ENCODE measurements at places on chromosomes 7 and 10.
A peak's percentile ranks its signal among the peaks of the same experiment; 100 is the strongest.

GRCh38 chr7:132255115-132255797 is 321.0 kb downstream of the PLXNA4 start:
- no peak for DNase-seq

DNA sequence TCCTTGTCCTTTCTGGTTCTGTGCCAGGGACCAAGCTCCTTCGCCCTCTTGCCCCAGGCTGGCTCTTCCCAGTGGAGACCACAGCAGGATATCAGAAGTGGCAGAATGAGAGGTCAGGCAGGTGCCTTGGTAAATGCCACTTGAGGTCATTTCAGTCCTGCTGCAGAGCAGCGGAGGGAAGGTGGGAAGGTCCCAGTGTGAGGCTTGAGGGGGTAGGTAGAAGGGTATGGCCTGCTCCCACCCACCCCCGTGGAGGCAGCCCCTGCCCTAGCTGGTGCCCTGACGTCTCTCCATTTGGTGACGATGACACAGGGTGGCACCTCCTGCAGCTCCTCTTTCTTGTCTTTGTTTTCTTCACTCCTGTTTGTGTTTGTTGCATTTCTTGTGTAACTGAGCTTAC is 538.8 kb downstream of the TCERG1L start:
- DNase-seq = no peak

DNA sequence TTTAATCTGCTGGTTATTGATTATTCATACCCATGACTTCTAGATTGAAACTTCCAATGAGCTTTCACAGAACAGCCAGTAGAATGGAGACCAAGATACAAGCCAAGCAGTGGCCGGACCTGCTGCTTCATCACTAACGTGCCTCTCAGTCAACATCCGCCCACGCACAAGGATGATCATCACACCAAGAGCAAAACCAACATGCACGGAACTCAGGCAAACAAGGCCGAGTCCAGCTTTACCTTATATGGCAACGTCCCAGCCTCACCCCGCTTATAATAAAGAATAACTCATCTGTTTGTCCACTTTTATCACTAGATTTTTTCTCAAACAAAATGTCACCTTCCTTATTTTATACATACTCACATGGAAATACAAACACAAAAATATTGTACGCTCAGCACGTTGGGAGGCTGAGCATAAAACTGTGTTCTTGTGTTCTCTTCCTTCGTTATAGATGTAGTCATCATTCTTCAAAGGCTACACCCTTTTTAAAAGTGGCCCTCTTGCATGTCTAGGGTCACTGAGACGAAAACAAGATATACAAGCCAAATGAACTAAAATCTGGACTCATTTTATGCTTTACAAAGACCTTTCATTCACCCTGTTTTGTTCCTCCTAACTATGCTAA is 122.7 kb downstream of the SFMBT2 start:
- no peak for DNase-seq

GRCh38 chr10:107481224-107481623 is 316.7 kb upstream of the SORCS1 start:
- no peak for DNase-seq

DNA sequence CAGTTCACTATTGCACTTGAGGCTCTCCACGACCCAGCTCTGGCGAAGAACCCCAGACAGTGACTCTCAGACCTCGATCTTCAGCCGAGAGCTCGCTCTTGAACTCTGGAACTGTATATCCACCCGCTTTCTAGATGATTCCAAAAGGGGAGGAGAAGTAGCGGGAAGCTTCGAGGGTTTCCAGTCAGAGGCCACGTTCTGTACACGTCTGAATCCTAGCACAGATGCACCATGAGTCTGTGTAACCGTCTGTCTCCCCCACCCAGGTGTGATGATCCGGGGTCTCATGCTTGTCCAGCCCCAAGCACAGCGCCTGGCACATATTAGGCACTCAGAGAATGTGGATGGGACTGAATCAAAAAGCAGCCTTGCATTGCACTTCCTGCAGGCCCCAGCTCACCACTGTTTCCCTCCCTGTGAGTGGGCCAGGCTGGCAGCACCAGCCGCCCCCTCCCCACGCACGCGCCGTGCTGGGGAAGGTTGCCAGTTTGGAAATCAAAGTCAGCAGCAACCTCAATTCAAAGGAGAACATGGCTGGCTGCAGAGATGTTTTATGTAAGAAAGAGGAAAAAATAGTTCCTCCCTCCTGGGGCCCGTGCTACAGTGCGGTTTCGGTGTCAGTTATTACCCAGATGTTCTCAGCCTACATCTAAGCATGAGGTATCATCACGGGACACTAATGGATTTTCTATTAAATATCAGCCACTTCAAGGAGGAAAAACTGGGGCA is 5.7 kb downstream of the GRID2IP start:
- no peak for DNase-seq

GRCh38 chr7:90404777-90405176 is 1.5 kb downstream of the CLDN12 start:
- DNase-seq = no peak

DNA sequence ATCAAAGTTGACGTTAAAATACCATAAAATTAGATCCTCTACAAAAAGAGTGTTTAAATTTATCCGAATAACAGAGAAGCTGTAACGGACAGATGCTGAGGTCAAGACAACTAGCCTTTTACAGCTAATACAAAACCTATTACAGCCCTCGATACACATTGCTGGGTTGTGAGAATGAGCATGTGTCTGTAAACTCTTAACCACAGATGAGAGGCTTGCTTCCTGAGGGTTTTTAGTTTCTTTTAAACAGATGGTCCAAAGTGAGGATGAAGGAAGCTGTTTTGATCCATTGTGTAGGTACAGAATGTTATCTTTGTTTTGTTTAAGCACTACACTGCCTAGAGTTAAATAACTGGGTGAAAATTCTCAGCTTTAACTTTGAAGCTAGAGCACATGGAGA is 578.2 kb downstream of the PARD3 start:
- DNase-seq = no peak

- DNase-seq = peak; percentile 3
Observed at GRCh38 chr7:96184783-96185182, 137.1 kb downstream of the SLC25A13 start.

DNA sequence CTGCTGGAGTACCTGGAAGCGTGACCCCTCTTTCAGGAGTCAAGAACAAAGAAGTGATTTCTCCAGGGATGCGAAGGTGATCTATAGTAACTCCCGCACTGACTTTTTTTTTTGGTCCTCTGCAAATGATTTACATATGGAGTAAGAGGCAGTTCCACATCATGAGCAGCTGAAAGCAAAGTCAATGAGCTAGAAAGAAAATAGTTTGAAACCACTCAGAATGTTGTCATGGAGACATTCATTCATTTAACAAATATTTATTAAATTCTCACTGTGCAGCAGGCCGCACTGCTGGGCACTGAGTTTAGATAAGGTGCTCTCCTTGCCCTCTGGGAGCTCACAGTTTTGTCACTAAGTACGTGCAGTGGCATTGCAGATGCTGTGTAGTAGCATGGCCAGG is 206.7 kb downstream of the CAMK1D start:
- DNase-seq = no peak

DNA sequence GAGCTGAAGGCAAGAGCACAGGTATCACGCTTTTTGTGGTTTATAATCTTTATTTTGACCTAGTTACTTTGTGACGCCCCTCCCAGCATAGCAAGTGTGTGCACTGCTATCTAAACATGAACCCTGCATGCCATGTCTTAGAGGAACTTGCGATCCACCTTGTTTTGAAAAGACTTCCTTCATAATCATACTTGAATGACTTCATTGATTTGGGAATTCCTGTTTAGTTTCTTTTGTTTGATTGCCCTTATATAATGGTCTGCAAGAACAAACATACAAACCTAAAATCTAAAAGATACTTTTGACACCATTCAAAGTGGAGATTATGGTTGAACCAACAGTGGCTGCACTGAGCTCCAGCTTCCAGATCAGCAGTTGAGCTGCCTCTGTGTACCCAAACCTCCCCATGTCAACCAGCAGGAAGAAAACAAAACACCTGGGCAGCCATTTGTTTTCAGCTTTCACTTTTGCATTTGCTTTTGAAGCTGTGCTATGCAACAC is 132.6 kb downstream of the CELF2 start:
- no peak for DNase-seq

- no peak for DNase-seq
Observed at GRCh38 chr7:28217143-28217542, 36.5 kb upstream of the JAZF1 start.

GRCh38 chr10:74058658-74059057 is 60.7 kb downstream of the VCL start:
- no peak for DNase-seq

GRCh38 chr10:119522747-119523426 is 19.6 kb downstream of the RGS10 start:
- no peak for DNase-seq

DNA sequence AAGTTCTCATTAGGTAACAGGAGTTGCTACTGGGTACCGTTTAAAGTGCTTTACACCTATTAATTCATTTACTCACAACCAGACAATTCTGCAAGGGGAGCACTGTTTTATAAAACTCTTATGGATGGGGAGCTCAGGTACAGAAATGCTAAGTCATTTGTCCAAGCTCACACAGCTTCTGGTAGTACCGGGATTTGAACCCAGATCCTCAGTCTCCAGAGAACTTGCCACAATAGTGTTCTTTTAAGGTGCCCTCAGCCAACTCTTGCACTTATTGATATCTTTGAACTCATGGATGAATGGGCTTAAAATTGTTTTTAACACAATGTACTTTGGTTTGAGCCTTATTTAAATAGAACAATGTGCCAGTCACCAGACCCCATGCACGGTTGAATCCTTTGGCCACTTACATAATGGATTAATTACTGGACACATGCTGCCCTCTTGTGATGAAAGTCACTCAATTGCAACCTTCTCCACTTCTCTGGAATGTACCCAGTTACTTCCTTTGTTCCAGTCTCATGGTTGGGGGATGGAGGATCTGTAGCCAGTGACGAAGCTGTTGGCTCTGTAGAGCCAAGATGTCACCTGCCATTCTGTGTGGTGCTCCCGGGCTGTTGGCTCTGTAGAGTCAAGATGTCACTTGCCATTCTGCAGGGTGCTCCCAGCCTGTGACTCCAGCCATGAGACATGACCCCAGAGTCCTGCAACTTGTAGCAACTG is 65.6 kb downstream of the NOD1 start:
- DNase-seq = peak; percentile 31

DNA sequence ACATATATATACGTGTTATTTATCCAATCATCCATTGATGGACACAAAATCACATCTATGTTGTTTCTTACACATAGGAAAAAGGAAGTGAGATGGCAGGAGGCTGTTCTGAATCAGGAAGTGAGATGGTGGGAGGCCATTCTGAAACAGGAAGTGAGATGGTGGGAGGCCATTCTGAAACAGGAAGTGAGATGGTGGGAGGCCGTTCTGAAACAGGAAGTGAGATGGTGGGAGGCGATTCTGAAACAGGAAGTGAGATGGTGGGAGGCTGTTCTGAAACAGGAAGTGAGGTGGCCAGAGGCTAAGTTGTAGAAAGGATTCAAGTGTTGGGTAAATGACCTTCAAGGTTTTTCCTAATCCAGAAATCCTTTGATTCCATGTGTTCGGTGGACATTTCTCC is 921.5 kb downstream of the TYW1 start:
- no peak for DNase-seq

DNA sequence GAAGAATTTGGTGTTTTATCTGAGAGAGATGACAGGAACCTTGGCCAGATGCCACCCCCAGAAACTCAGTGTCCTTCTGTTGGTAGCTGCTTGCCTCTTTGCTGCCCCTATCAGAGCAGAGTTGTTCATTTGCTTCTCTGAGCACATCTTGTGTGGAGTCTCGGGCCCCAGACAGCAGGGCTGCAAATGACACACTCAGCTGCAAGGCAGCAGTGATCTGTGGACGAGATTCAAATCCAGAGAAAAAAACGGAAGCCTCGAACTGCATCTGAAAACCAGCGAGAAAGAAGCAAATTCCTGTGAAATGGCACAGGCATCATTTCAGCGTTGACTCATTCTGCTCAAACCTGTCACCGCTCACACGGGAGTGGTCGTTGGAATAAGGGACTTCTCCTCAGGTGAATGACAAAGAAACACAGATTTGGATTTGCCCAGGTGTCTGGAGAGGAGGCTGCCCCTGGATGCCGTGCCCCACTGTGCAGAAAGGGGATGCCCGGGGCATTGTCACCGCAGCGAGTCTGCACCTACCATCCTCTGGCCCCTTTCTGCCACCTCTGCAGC is 144.7 kb downstream of the PFKFB3 start:
- no peak for DNase-seq

- no peak for DNase-seq
Observed at GRCh38 chr7:65475734-65476319, 102.2 kb downstream of the ZNF92 start.

GRCh38 chr7:135682191-135682590 is 19.9 kb downstream of the STMP1 start:
- DNase-seq = no peak

DNA sequence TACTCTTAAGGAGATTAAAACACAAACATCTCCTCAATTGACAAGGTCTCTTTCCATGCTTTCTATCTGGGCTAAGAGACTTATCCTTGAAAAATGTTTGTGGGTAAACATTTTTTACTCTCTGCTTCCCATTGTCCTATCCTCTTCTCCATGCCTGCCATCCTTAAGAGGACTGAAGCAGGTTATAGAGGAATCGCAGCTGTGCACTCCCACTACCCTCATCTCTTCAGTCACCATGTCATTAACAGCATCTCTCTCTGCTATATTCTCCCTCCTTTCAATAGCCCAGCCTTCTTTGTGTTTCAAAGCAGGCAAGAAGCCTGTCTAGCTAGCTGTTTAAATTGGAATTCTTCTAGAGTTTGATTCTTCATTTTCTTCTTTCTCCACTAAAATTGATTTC is 22.6 kb downstream of the COL1A2 start:
- no peak for DNase-seq

DNA sequence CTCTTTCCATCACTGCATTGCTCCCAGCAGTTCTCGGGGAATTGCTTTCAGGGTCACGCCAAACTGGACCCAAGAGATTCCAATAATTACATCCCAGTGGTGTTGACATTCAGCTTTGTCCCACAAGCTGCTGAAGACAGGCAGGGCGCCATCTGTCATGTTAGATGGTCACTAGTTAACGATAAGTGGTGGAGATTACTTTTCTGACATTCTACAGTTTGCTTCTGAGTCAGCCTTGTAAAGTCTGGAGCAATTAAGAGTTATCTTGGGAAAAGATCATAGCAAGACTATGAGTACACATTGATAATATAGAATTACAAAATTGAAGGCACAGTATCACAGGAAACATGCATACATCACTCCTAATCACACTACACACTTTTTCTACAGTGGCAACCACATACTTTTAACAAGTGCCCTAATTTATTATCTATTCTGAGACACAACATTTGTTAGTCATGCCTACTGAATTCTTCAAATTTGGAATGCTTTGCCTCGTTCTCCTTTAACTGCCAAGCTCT is 41.9 kb downstream of the SEMA3C start:
- no peak for DNase-seq

DNA sequence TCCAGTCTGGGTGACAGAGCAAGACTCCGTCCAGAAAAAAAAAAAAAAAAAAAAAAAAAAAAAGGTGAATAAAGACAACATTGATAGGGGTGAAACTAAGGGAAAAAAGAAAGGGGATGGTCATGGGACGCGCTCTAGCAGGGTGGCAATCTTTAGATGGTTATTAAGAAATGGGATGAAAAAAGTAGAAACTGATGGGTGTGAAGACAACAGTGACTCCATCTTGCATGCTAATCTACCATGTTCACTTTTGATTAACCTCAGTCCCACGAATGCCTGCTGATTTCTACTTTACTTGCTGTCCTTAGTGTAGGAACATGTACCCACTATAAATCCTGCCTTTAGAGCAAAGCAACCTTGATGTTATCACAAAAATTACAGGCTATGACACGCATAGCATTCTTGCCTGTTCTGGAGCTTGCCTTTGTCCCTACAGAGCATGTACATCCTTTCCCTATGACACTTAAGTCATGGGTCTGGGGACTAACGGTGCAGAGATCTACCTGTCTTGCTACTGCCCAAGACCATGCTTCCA is 38.5 kb downstream of the P4HA1 start:
- DNase-seq = peak; percentile 5

- no peak for DNase-seq
Observed at GRCh38 chr7:116447436-116447835, 52.1 kb upstream of the CAV2 start.
